ENCODE measurements at places on chromosomes 1 and 21. TPM values are rescaled to one million over a fixed set of nuclear protein-coding genes. Genes with fewer than 3 reads are reported as not detected.

RGS16 gene
- 1.7 TPM for total RNA-seq

KRTAP11-1 gene
- not detected for total RNA-seq

NID1 gene
- total RNA-seq: 59.2 TPM

AADACL3 gene
- total RNA-seq: not detected

DNA sequence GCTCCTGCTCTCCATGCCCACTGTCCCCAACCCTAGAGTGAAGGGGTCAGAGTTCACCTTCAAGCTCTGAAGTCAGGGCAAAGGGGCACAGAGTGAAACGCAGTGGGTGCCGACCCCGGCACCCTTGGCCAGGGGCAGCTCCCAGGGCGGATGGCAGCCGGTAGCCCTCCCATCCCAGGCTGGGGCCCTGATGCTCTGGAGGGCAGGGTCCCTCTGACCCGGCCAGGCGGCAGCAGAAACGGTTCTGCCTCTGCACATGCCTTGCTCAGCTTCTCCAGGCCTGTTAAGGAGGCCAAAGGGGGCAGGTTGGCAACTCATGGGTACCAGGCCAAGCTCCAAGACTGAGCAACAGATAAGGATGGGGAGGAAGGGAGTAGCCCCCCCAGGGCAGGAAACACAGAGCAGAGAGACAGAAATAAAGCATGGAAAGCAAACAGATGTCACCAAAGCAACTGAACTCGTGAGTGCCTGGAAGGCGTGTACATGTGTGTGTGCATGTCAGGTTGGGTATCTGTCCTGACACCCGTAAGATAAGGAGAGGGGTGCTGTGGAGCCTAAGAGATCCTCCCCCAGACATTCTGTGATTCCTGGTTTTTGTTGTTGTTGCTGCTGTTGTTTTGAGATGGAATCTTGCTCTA, 112.3 kb upstream of the IFFO2 start:
- H3K4me3 ChIP-seq: no peak overlapping the region
- H3K4me1 ChIP-seq: no peaks in the 10 kb centered on the region
- H3K36me3 ChIP-seq: no peaks in the 10 kb centered on the region
- no peak for DNase-seq
- H3K27me3 ChIP-seq: no peaks in the 10 kb centered on the region
